B cell (primary cell): ENCODE measurements at places on chromosomes 11 and 22. TPM values are rescaled to one million over a fixed set of nuclear protein-coding genes. Genes with fewer than 3 reads are reported as not detected.

The ATG2A gene
- 24.3 and 32.8 TPM in 2 replicates for polyA plus RNA-seq

The FGF4 gene
- polyA plus RNA-seq, result not detected in 2 replicates

The FAM181B gene
- not detected in 2 replicates for polyA plus RNA-seq

The CFAP300 gene
- not detected in 2 replicates for polyA plus RNA-seq

The LRFN4 gene
- 9.4 and 12.1 TPM in 2 replicates for polyA plus RNA-seq

The OVCH2 gene
- not detected in 2 replicates for polyA plus RNA-seq

The NPTXR gene
- polyA plus RNA-seq, result 0.16 and 0.17 TPM in 2 replicates

The SLC17A6 gene
- polyA plus RNA-seq, result not detected in 2 replicates

The ZDHHC8 gene
- polyA plus RNA-seq, result 82.8 and 94.4 TPM in 2 replicates

The CBLIF gene
- not detected in 2 replicates for polyA plus RNA-seq

DNA sequence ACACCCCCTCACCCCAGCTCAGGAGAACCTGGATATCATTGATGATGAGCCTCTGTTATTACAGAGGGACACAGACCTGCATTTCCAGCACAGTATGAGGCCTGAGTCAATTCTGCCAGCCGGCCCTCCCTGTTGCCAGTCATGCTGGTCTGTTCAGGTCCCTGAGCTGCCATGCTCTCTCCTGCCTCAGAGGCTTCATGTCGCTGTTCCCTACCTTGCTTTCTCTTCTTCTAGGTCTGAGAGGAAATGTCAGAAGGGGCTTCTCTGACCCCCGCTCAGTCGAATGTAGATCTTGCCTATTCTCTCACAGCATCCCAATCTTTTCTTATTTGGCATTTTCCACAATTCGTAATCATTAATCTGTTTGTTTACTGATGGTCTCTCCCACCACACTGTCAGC, 21.8 kb upstream of the ABCC8 start:
- no peak for DNase-seq

- no peak for DNase-seq
These were observed 51.7 kb upstream of the LDLRAD3 start for GRCh38 chr11:35892166-35892565.

- no peak for DNase-seq
These were observed 212.8 kb downstream of the TENM4 start for GRCh38 chr11:79227767-79228755.

- no peak for DNase-seq
These were observed 14.0 kb downstream of the RPS6KA4 start for GRCh38 chr11:64372802-64373597.

DNA sequence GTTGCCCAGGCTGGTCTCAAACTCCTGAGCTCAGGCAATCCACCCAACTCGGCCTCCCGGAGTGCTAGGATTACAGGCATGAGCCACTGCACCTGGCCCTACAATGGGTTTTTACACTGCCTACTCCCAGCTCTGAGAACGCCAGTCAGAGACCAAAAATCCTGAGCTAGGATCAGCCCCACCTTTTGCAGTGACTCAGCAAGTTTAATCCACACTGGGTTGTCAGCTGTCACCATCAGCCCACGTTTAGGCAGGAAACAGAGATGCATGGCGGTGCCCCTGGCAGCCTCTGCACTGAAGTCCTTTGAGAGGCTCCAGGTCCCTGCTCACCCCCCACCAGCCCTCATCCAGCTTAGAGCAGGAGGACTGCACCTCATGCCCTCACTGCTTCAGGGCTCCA, 117.6 kb downstream of the ARHGAP8 start:
- DNase-seq, result no peak

DNA sequence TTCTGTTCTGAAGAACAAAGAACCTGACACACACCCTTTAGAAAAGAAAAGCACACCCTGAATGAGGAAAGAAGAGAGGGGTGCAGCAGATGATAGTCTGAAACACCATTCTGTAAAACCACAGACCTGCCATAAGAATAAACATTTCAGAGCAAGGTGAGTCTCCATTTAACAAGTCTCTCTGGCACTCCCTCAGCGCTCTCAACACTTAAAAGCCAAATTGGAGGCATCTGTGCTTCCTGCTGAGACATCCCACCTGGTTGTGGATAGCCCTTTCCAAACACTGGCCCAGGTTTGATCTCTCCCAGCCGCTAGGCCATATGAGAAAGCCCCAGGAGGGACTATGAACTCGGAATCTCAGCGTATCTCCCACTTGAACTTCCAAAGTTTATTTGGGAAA, 36.3 kb downstream of the ETS1 start:
- peak; percentile 35 for DNase-seq

DNA sequence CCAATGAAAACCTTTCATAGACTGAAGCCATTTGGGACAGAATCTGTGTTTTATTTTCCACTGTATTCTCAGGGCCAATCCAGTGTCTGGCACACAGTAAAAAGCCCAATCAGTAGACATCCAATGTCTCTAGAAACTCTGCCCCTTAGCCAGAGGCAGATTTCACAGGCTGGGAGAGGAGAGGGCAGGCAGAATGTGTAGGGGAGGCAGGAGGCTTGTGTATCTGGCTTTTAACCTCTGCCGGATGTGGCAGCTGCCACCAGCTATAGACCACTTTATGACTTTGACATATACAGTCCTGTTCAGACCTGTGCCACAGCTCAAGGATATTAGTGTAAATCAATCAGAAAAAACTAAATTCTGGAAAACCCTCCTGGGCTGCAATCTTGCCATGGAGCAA, 4.4 kb downstream of the EXPH5 start:
- DNase-seq, result no peak

DNA sequence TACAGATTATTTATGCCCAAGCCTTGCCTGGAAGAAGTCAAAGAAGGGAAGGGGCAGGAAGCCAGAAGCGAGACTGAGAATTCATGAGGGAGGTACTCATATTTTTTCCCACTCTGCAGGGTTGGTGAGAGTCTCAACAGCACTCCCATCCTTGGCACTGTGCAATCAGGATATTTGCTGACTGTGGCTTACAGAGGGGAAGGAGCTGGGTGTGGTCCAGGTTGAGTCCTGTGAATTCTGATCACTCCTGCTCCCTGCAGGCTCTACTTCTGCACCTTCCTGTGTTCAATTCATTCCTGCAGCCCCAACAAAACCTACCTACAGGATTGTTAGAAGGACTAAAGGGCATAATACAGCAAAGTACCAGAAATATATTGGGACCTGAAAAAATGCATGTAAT, 530.5 kb downstream of the INSC start:
- DNase-seq, result no peak

DNA sequence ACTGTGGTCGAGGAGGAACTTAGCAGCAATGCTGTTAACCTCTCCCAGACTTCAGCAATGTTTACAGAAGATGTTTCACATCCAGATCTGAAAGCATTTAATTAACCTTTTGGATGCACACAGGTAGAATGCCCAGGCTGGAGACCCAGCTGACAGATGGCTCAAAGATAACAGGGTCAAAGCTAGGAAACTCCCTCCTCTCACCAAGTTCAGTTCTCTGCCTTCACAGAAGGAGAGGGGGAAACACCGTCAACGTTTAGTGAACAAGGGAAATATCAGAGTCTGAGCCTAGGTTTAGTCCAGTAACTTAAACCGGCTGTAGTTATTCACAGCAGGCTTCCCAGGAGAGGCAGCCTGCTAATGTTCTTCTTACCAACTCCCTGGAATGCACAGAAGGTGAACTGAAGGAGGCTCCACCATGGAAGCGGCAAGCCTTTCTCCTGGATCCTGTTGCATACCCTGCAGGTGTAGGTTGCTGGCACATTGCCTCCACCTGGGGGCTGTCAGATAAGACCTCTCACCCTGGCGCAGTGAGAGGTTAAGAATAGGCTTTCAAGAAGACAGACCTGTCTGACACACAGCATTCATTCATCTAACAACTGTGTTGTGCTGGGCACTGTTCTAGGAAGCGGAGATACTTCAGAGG, 23.5 kb upstream of the ANKK1 start:
- DNase-seq, result no peak

DNA sequence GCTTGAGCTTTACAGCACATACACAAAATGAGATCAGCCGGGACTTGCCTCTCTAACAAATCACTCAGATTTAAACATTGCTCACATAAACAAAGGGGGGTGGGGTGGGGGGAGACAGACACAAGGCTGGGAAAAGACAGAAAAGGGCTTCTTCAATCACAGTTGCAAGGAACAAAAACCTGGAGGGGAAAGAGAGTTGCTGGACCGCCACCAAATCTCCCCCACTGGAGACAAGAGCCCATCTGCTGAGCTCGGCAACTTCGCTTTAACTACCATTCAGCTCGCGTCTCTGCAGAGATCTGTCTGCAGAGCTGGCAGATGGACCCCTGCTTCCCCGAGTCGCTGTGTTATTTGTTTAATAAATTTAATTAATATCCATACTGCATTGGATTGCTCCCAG, 165.0 kb downstream of the RCN1 start:
- no peak for DNase-seq

DNA sequence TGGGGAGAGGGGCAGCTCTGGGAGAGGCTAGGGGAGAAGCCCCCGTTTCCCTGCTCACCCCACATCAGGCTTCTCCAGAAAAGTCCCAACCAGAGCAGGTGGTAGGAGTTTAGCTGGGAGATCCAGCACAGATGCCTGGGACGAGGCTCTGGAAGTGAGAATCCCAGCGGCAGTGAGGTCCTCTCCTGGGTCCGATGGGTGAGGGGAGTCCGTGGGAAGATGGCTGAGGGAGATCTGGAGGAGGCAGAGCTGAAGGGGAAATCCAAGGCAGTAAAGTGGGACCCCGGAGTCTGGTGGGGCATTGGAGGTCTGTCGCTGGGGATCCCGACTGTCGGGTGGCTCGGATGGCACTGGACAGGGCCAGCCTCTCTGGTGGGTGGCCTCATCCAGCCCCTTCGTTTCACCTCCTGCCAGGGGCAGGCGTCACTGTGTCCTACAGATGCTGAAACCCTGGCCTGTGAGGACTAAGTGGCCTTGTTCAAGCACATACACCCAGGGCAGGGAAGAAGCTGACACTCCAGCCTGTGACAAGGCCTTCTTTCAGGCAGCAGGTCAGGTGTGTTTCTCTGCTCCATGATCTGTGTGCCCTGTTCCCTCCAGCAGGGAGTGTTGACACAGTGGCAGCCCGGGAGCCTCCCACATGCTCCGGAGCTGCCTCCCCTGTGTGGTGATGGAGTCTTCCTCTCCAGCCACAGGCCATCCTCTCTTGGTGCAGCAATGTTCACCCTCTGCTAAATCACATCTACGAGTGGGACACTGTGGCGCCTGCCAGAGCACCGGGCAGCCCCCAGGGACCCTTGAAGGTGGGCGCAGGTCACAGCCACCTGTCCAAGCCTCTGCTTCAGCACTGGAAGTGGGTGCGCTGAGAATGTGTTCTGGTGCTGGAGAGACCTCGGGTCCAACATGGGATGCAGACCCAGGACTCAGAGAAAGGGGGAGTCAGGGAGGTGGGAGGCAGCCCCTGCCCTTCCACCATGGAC, 850.8 kb downstream of the BRD1 start:
- DNase-seq, result no peak

GRCh38 chr11:86151174-86152005, 82.5 kb upstream of the PICALM start:
- no peak for DNase-seq

- peak; percentile 50 for DNase-seq
These were observed 32.9 kb downstream of the MEI1 start for GRCh38 chr22:41732096-41732772.

GRCh38 chr11:126304457-126305075, 706 bp downstream of the DCPS start:
- DNase-seq, result peak; percentile 40

GRCh38 chr11:1888347-1888753, 3.3 kb downstream of the PRR33 start:
- DNase-seq, result no peak

GRCh38 chr11:80173371-80174136, 732.7 kb upstream of the TENM4 start:
- DNase-seq, result no peak

- no peak for DNase-seq
These were observed 356 bp downstream of the TYMP start for GRCh38 chr22:50529416-50529896.

- DNase-seq, result no peak
These were observed 83.9 kb downstream of the OR5AK2 start for GRCh38 chr11:57072640-57073039.

GRCh38 chr11:105000167-105000566, 22.8 kb downstream of the CASP5 start:
- peak; percentile 24 for DNase-seq

GRCh38 chr11:99513368-99513767, 492.6 kb downstream of the CNTN5 start:
- no peak for DNase-seq

DNA sequence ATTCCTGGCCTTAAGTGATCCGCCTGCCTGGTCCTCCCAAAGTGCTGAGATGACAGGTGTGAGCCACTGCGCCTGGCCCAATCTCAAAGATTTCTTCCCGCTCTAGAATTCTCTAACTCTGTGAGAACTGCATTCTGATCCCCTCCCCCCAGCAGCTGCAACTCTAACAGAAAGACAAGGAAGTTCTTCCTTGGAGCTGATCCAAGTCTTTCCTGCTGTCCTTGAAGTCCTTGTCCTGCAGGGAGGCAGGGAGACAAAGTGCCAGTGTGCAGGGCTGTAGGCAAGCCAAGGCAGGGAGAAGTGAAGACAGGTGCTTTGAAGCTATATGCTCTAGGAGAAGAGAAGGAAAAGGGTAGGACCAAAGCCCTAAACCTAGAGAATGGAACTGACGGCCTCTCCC, 9.5 kb upstream of the GGA1 start:
- DNase-seq, result no peak

DNA sequence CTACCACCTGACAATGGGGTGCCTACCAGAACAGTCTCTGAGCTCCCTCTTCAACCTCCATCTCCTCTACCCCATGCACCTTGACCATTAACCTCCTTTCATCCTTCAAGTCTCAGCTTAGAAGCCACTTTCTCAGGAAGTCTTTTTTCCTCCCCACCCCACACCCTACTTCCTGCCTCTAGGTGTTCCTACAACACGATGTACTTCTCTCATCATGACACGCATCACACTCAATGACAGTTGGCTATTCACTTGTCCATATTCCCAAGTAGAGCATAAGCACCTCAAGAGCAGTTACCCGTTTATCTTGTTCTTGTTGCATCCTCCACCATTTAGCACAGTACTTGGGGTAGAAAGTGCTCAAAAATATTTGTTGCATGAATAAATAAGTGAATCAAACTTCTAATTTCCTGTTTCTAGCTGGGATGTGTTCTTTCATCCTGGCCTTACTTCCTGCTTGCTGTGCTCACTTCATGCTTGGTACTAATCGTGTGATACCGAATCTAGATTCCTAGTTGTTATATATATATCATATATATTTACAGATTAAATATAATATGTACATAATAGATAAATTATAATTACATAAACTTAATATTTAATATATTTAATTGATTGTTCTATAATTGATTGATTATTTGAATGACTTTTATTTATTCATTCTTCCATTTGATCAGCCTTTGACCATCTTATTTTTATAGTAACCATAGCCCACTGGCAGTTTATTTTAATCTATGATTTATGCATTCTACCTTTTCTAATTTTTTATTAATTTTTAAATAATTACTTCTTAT, 177.5 kb upstream of the TMEM45B start:
- no peak for DNase-seq
